ENCODE measurements at places on chromosomes 11 and 22.
A peak's percentile ranks its signal among the peaks of the same experiment; 100 is the strongest.

DNA sequence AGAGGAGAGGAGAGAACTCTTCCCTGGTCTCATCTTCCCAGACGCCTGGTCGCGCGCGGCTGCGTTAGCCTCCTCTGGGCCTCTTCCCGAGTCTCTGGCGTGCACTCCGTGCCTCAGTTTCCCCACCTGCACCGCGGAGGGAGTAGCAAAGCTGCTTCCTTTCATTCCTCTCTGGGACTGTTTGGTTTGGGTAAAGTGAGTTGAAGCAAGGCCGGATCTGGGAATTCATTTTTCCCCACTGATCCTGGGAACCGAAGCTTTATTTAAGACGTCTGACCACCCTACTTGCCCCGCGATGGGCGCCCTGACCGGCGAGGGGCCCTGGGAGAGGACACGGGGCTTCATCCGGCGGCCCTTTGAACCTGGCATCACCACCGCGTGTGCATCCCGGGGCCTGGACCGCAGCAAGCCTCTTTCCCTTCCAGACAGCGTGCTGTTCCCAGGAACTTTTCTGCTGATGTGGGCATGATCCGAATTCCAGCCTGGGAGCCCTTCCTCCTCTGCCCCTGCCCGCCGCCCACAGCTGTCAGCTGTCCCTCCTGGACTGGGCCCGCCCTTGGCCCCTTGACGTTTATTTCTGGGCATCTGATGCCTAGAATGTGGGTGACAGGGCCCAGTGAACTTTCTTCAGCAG is 758 bp downstream of the LDLRAD3 start:
- no peak for DNase-seq

DNA sequence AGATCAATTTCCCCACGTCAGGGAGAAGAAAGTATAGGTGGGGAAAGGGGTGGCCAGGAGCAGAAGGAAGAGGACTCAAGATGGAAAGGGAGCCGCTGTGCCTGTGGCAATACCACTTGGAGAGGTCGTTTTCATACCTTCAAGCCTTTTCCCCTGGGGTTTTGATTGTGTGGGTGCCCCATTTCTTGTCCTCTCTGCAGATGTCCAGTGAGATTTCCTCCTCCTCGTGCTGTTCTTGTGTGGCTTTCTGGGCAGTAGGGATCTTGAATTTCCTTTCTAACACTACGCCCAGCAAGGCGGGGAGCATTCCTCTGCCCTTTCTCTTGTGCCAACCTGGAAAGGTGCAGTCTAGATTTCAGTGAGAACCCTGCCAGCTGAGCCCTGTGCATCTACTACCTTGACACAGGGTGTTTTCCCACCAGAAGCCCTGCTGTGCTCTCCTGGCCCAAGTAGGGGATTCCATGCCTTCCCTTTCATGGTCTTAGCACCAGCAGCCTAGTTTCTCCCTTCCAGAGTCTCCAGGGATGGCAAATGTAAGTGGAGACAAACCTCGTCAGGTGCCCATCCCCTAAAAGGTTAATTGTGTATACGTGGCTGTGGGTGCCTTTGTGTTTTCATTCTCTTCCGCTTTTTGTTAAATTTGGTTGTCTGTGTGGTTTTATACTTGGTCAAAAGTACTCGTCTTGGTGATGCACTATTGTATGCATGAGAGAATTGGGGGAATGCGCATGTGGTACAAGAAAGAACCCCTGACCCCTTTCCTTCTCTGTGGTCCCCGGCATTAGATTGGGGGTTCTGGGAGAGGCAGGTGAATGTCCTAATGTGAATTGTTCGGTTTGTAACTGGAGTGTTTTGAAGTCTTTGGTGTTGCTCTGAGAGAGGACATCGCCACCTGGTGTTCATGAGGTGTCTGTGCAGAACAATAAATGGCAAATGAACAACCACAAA is 71.4 kb upstream of the MPEG1 start:
- DNase-seq: peak; percentile 45

- no peak for DNase-seq
Observed at GRCh38 chr22:40196628-40197360, 19.1 kb downstream of the TNRC6B start.

DNA sequence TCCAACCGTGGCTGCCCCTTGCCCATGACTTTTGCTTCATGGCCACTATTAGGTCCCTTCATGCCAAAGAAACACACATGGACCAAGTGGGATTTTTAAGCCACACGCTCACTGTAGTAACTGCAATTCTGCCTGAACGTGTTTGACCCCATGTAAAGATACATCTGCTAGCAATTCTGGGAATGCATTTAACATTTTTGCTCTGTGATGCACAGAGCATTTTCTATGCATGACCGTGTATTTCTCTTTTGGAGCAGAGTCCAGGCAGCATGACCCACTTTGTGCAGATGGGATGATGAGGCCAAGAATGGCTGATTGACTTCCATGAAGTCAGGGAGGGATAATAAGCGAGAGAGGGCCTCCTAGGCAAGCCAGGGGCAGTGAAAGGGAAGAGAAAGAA is 108.5 kb downstream of the TP53I11 start:
- DNase-seq: no peak

DNA sequence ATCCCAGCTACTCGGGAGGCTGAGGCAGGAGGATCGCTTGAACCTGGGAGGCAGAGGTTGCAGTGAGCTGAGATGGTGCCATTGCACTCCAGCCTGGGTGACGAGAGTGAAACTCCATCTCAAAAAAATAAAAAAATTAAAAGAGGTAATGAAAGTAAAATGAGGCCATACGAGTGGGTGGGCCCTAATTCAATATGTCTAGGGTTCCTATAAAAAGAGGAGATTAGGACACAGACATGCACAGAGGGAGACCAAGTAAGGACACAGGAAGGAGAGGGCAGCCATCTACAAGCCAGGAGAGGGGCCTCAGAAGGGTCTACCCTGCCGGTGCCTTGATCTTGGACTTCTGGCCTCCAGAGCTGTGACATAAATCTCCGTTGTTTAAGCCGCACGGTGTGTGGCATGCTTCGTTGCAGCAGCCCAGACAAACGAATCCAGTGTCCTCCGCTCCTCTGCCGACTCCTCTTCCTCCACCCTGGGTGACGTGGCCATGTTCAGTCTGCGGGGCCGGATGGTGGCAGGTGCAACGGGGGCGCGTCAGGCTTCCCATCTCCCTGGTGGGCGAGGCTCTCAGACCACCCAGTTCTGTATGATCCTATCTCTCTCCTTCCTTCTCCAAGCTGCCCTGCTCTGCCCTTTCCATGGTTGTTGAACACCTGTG is 51.6 kb upstream of the PARVG start:
- DNase-seq: no peak

- DNase-seq: no peak
Observed at GRCh38 chr22:49212466-49212865, 615.2 kb downstream of the BRD1 start.

GRCh38 chr22:38315823-38316363 is 1.3 kb downstream of the CSNK1E start:
- DNase-seq: no peak

GRCh38 chr22:38628444-38628843 is 27.7 kb downstream of the FAM227A start:
- no peak for DNase-seq

GRCh38 chr11:100761841-100762240 is 74.8 kb downstream of the ARHGAP42 start:
- no peak for DNase-seq

DNA sequence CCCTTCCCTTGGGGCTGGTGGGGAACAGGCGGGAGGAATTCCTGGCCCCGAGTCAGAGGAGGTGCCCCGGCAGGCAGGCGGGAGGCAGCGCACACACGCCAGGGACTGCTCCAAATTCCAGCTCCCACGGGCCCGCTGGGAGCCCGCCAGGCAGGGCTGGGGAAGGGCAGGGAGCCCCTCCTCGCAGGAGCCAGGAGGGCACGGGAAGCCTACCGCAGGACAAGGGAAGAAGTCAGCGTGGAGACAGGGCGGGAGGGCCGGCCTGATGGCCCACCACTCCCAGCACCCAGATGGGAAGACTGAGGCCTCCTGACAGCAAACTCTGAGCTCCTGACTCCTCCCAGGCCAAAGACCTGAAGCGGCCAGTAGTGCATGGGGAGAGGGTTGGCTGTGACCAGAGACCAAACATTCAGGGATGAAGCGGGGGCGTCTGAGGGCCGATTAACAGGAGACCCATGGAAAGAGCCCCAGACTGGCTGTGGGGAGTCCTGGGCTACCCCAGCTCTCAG is 22.4 kb downstream of the RPL3 start:
- DNase-seq: no peak

DNA sequence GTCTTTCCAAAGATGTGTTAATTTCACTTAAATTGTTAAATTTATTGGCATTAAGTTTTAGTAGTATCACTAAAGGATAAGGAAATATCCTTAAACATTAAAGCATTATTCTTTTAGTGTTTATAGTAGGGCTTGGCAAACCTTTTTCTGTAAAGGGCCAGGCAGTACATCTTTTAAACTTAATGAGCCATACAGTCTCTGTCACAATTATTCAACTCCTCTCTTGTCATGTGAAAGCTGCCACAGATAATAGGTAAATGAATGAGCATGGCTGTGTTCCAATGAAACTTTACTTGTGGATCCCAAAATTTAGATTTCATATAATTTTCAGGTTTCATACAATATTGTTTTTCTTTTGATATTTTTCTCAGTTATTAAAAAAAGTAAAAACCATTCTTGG is 268.2 kb upstream of the C11orf87 start:
- DNase-seq: no peak

GRCh38 chr11:94066901-94067429 is 45.8 kb downstream of the HEPHL1 start:
- DNase-seq: no peak

- DNase-seq: no peak
Observed at GRCh38 chr11:126217491-126217890, 5.9 kb downstream of the FAM118B start.

DNA sequence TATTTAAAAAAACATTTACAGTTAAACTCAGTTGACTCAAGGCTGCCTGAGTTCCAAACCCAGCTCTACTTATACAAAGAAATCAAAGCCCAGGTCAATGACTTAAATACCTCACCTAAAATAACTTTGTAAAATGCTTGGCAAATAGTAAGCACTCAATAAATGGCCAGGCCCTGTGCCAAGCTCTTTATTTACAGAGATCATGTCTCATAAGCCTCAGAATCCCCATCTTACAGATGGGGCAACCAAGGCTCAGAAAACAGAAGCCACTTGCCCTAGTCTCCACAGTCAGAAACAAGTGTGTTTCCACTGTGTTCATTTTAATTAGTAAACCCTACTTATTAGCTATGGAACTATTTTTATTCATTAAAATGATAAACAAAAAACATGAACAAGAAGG is 30.5 kb upstream of the TTC28 start:
- no peak for DNase-seq

GRCh38 chr22:50019316-50019715 is 6.8 kb upstream of the IL17REL start:
- peak; percentile 2 for DNase-seq

DNA sequence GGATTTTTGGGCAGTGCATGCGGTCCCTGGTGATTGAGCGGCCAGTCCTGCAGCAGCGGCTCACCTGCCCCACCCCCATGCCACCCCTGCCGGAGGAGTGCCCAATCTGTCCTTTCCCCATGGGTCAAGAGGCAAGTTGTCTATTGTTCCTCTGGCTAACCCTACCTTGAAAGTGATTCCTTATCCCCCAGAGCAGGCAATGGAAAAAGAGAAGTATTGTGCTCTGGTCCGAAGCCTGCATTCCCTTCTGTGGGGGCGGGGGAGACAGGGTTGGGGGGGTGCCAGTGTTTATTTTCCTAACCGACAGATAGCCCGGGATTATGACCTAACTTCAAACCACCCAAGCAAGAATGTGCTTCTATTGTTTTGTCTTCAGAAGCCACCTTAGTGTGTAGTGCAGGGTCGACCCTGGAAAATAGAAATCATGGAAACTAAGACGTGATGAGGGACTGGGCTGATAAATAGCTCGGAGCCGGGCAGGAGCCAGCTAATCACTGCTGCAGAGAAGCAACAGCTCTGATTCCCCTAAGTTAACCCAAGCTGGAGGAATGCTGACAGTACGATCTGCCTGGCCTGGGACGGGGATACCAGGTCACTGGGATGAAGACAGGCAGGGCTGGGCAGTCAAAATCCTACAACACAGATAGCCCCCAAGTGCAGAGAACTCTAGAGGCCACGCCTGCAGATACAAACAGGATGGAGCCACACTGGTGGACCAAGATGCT is 38.7 kb upstream of the ATXN10 start:
- no peak for DNase-seq

DNA sequence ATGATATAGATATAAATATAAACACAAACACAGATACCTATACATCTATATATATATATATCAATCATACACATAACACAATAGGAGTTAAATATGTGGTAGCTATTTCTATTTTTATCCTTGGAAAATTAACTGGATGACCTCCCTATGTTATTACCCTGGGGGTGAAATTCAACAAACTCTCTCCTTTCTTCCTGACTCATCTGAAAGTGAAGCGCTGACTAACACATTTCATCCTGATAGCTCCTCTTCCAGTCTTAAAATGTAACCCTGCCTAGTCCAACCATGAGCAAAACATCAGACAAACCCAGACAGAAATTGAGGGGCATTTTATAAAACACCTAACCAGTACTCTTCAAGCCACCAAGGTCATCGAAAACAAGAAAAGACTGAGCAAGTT is 220.6 kb upstream of the ISX start:
- DNase-seq: no peak

- peak; percentile 99 for DNase-seq
Observed at GRCh38 chr22:30423959-30424533, 1.5 kb upstream of the MTFP1 start.

GRCh38 chr11:72263361-72263760 is 19.4 kb upstream of the PHOX2A start:
- DNase-seq: no peak

DNA sequence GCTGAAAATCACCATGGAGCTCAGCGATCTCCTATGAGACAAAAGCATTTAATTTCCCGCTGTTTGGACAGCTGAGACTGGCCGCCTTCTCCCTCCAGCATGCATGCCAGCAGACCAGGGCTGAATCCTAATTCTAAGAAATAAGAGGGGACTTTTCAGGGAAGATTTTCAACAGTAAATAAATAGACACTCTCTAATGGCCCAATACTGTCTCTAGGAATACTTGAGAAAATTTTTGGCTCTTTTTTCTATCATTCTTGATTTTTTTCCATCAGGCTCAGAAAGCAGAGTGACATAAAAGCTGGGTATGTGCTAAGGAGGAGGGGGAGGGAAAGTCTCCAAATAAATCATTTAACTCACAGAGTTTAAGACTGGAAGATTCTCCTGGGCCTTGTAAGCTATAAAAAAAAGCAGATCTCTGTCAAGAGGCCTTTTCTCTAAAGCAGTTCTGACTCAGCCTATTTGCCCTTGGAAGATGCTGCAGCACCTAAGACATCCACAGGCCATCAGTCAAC is 17.6 kb upstream of the SPON1 start:
- no peak for DNase-seq

DNA sequence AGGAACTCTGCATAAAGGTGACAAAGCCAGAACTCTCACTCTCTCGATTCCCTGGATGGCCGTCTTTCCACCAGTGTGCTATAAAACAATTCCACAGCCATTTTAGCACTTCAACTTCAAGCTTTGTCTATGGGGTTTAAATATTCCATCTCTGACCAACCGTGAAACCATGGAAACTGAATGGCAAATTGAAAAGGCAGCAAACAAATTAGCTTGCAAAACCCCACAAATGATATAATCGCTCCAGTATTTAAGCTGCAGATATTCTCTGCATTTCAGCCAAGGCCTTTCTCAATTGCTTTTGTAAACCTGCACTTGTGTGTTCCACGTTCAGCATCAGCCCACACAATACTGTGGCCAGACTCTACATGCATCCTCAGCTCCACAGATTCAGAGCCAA is 131.7 kb upstream of the ISX start:
- no peak for DNase-seq

GRCh38 chr11:82507288-82507687 is 226.4 kb downstream of the FAM181B start:
- no peak for DNase-seq
